ENCODE measurements at places on chromosomes 4 and X.

- DNase-seq: no peak
Observed at GRCh38 chr4:95508421-95508820, 40.4 kb downstream of the UNC5C start.

DNA sequence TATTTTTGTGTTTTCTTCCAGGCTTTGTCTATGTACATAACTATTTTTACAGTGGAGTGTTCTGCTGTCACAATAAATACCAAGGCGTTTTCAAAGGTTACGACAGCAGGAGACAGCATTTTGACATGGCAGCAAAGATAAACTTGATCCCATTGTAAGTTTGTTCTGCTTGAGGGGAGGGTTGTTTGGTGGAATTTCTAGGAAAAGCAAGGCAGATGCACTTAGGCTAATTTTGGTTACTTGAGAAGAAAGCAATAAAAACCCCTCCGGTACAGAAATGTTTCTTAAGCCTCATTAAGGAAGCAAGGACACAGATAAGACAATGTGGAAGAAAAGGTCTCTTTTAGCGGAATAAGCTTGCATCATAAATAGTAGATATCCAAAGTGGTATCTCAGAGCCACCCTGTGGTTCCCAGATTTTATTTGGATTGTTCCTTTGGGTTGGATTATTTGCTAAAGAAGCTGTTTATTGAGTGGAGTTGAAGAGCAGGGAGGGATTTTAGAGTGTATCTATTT, 54.3 kb downstream of the CLCN5 start:
- no peak for DNase-seq

DNA sequence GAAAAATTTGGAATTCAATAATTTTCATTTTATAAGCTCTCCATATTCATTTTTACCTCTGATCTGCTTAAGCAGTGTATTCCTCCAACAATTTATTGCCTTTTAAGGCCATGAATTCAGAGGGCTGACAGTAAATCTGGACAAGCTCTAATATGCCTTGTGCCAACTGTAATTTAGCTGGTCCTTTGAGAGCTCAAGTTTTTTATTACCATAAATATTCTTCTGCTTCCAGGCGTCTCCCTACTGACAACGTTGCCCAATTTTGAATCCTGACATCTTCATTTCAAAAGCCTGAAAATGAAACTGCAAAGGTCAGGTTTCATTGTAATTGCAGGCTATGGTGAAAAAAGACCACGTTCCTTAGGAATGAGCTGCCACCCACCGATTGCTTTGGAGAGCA, 95.8 kb upstream of the GEMIN8 start:
- no peak for DNase-seq

GRCh38 chr4:158895797-158896576, 127.2 kb downstream of the FNIP2 start:
- no peak for DNase-seq

- no peak for DNase-seq
Observed at GRCh38 chr4:42197341-42197740, 44.9 kb upstream of the BEND4 start.

DNA sequence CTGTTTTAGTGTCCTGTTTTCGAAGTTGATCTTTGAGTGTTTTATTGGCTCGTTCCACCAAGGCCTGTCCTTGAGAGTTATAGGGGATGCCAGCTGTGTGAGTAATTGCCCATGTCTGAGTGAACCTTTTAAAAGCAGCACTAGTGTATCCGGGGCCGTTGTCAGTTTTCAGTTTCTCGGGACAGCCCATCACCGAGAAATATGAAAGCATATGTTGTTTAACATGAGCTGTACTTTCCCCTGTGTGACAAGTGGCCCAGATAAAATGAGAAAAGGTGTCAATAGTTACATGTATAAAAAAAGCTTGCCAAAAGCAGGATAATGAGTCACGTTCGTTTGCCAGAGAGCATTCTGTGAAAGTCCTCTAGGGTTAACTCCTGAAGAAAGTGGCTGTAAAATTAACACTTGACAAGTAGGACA, 48.6 kb upstream of the RASSF6 start:
- no peak for DNase-seq

- DNase-seq: no peak
Observed at GRCh38 chr4:76562836-76563453, 127.9 kb downstream of the SHROOM3 start.

DNA sequence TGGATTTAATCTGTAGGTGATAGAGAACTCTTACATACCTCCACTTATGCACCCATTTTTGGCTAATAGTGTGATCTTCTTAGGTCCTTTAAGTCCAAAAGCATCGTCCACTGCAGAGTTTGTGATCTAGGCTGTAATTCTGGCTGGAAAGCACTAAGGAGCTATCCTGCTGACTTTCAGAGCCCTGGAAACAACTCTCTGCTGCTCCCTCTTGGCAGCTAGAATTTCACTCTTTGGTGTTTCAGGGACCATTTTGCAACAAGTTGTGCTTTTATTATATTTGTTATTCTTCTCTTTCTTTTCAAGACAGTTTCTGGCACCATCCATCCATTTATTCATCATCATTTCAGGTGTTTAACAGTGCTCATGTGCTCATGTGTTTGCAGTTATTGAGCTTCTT, 130.0 kb downstream of the RBM46 start:
- DNase-seq: no peak
